ENCODE measurements at places on chromosomes 1 and 21.

- H3K4me3 ChIP-seq: no peak overlapping the region
- no peaks in the 10 kb centered on the region for H3K27me3 ChIP-seq
- H3K36me3 ChIP-seq: no peaks in the 10 kb centered on the region
- DNase-seq: no peak
- no peak overlapping the region for H3K27ac ChIP-seq
- H3K4me1 ChIP-seq: no peaks in the 10 kb centered on the region
Observed at GRCh38 chr1:214643030-214643429, 40.0 kb downstream of the CENPF start.

GRCh38 chr1:40308036-40308727, 8.9 kb downstream of the COL9A2 start:
- peaks cover 7% of the 10 kb centered on the region for H3K4me1 ChIP-seq
- H3K4me3 ChIP-seq: no peak overlapping the region
- DNase-seq: no peak
- H3K27ac ChIP-seq: no peak overlapping the region
- no peaks in the 10 kb centered on the region for H3K36me3 ChIP-seq
- no peaks in the 10 kb centered on the region for H3K27me3 ChIP-seq

GRCh38 chr1:172753964-172754363, 95.1 kb downstream of the FASLG start:
- DNase-seq: no peak
- H3K27ac ChIP-seq: no peak overlapping the region
- no peaks in the 10 kb centered on the region for H3K27me3 ChIP-seq
- no peak overlapping the region for H3K4me3 ChIP-seq
- H3K4me1 ChIP-seq: no peaks in the 10 kb centered on the region

- DNase-seq: no peak
- H3K27ac ChIP-seq: no peak overlapping the region
- no peak overlapping the region for H3K4me3 ChIP-seq
Observed at GRCh38 chr1:201693890-201694607, 134.9 kb upstream of the IPO9 start.

- no peak for DNase-seq
- no peaks in the 10 kb centered on the region for H3K27me3 ChIP-seq
- no peak overlapping the region for H3K27ac ChIP-seq
- H3K36me3 ChIP-seq: no peaks in the 10 kb centered on the region
- no peaks in the 10 kb centered on the region for H3K4me1 ChIP-seq
- no peak overlapping the region for H3K4me3 ChIP-seq
Observed at GRCh38 chr21:25491267-25491666, 116.0 kb downstream of the MRPL39 start.

- no peaks in the 10 kb centered on the region for H3K36me3 ChIP-seq
- no peaks in the 10 kb centered on the region for H3K4me1 ChIP-seq
- H3K4me3 ChIP-seq: no peak overlapping the region
Observed at GRCh38 chr1:173628888-173629287, 6.2 kb upstream of the TEX50 start.

GRCh38 chr1:86753700-86754099, 49.3 kb downstream of the SH3GLB1 start:
- no peak overlapping the region for H3K4me3 ChIP-seq
- H3K27me3 ChIP-seq: no peaks in the 10 kb centered on the region
- DNase-seq: no peak
- H3K36me3 ChIP-seq: no peaks in the 10 kb centered on the region
- H3K27ac ChIP-seq: no peak overlapping the region

- no peaks in the 10 kb centered on the region for H3K36me3 ChIP-seq
- no peak overlapping the region for H3K4me3 ChIP-seq
- peaks cover 1% of the 10 kb centered on the region for H3K4me1 ChIP-seq
- H3K27me3 ChIP-seq: no peaks in the 10 kb centered on the region
Observed at GRCh38 chr1:54768093-54768492, 3.8 kb upstream of the PARS2 start.

DNA sequence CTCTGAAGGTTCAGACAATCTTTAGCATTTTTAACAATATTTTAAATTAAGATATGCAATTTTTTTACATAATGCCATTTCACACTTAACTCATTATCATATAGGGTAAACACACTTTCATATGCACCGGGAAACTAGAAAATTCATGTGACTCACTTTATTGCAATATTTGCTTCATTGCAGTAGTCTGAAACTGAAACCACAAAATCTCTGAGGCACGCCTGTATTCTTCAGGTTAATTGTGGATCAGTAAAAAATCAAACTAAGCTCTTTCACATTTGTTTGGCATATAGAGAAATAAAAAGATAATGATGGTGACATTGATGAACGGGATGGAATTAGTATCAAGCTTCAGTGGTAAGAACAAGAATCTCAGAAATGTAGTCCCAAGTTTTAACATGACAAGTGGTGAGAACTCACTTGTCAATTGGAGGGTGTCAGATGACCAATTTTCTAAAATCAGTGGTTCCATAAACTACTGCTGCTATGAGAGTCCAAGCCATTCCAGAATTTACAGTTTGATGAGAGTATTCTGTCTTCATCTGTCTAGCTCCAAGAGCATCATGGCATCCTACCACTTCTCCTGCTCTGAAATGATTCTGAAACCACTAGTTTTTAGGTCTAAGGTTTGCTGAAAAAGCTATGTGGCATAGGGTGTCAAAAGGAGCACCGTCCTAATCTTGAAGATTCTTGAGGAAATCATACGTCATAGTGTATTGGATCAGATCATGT, 281.0 kb downstream of the PTPRC start:
- H3K4me3 ChIP-seq: no peak overlapping the region
- H3K36me3 ChIP-seq: no peaks in the 10 kb centered on the region
- no peak for DNase-seq
- no peaks in the 10 kb centered on the region for H3K27me3 ChIP-seq
- H3K27ac ChIP-seq: no peak overlapping the region

GRCh38 chr1:221963742-221964141, 221.9 kb upstream of the DUSP10 start:
- no peaks in the 10 kb centered on the region for H3K36me3 ChIP-seq
- peaks cover 2% of the 10 kb centered on the region for H3K4me1 ChIP-seq
- H3K27me3 ChIP-seq: no peaks in the 10 kb centered on the region

- DNase-seq: no peak
- no peaks in the 10 kb centered on the region for H3K36me3 ChIP-seq
- H3K4me3 ChIP-seq: no peak overlapping the region
- H3K4me1 ChIP-seq: no peaks in the 10 kb centered on the region
- H3K27me3 ChIP-seq: no peaks in the 10 kb centered on the region
- H3K27ac ChIP-seq: no peak overlapping the region
Observed at GRCh38 chr1:43156026-43156425, 16.1 kb downstream of the EBNA1BP2 start.

GRCh38 chr1:175538442-175538841, 205.0 kb downstream of the TNR start:
- H3K4me3 ChIP-seq: no peak overlapping the region
- H3K4me1 ChIP-seq: no peaks in the 10 kb centered on the region
- H3K27me3 ChIP-seq: no peaks in the 10 kb centered on the region

DNA sequence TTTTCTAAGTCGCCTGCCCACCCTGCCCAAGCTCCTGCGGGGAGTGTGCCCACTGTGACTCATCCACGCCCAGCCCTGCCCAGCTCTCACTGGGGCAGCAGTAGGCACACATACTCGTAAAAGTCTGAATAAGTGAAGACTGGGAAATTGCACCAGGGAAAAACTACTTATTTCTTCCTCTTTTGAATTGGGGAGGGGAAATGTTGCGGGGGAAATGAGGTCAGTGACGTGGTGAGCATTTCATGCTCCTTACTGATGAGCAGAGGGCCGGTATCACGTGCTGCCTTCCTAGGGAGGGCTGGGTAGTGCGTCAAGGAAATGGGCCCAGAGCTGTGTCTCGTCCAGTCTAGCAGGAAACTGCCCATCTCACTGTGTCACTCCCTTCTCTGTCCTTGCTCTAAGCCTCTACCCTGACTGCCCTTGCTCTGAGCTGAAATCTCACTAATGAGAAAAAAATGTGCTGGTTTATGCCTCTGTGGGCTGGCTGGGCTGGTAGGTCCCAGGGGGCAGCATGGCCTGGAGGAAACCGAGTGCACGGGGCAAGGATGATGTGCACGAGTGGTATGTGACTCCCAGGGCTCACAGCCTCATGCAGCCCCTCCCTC, 13.5 kb upstream of the TNFRSF1B start:
- H3K27me3 ChIP-seq: no peaks in the 10 kb centered on the region
- H3K36me3 ChIP-seq: no peaks in the 10 kb centered on the region
- H3K4me1 ChIP-seq: no peaks in the 10 kb centered on the region
- H3K4me3 ChIP-seq: no peak overlapping the region

GRCh38 chr1:14479865-14480264, 118.6 kb upstream of the KAZN start:
- H3K36me3 ChIP-seq: no peaks in the 10 kb centered on the region
- H3K4me3 ChIP-seq: no peak overlapping the region
- no peaks in the 10 kb centered on the region for H3K4me1 ChIP-seq
- H3K27ac ChIP-seq: no peak overlapping the region
- DNase-seq: no peak
- H3K27me3 ChIP-seq: no peaks in the 10 kb centered on the region

- DNase-seq: no peak
- H3K4me1 ChIP-seq: no peaks in the 10 kb centered on the region
- H3K27me3 ChIP-seq: no peaks in the 10 kb centered on the region
Observed at GRCh38 chr1:21468599-21468998, 28.7 kb downstream of the NBPF3 start.

DNA sequence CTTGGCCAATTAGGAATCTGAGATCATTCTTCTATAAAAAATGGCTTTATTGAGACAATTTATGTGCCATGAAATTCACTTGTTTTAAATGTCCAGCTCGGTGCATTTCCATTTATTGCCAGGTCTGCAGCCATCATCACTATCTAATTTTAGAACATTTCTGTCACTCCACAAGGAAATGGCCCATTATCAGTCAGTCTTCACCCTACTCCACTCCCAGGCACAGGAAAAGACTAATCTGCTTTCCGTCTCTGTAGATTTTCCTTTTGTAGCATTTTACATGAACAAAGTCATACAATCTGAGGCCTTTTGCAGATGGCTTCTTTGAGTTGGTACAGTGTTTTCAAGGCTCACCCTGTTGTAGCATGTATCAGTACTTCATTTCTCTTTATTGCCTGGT, 27.2 kb downstream of the KIF26B start:
- no peaks in the 10 kb centered on the region for H3K27me3 ChIP-seq
- no peaks in the 10 kb centered on the region for H3K4me1 ChIP-seq
- DNase-seq: no peak
- H3K4me3 ChIP-seq: no peak overlapping the region
- H3K36me3 ChIP-seq: no peaks in the 10 kb centered on the region

DNA sequence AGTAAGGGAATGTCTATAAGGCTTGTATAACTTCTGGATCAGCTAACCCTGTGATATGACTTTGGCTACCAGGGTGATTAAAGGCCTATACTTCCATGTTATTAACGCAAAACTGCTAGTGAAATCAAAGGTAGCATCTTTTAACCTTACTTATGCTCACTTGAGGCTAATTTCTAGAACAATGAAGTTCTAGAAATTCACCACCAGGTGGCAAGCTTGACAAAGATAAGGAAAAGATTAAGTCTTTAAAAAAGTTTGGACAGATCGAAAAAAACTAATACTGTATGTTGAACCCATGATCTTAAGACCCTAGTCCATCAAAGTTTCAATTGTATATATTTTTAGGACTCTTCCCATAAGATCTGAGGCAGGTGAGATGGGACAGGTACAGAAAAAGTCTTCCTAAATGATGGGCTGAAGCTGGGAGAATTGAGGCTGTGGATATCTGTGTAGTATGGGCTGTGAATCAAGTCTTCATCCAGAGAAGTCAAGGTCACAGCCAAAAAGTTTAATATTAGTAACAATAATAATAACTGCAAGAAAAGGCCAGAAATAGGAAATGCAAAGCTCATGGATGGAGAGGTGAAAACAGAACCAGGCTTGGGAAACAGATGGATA, 18.8 kb downstream of the KYAT3 start:
- no peaks in the 10 kb centered on the region for H3K36me3 ChIP-seq
- no peak for DNase-seq
- H3K27me3 ChIP-seq: no peaks in the 10 kb centered on the region
- no peak overlapping the region for H3K27ac ChIP-seq
- H3K4me1 ChIP-seq: no peaks in the 10 kb centered on the region

DNA sequence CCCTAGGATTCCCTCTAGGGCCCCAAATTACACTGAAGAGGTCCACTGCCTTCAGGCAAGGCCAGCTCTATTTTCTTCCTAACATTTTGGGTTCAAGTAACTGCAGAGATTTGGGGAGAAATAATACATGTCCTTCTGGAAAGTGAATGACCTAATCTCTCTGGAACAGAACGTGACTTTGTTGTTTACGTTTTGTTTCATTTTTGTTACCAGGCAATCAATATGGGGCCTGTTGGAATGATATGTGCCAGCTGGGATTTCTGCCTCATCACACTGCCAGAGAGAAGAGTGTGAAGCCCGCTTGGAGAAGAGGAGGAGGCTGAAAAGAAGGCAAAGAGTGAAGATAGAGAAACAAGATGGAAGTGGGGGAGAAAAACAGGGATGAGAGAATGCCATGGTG, 116.7 kb downstream of the FASLG start:
- H3K4me3 ChIP-seq: no peak overlapping the region
- no peaks in the 10 kb centered on the region for H3K4me1 ChIP-seq
- no peak for DNase-seq
- no peaks in the 10 kb centered on the region for H3K27me3 ChIP-seq

DNA sequence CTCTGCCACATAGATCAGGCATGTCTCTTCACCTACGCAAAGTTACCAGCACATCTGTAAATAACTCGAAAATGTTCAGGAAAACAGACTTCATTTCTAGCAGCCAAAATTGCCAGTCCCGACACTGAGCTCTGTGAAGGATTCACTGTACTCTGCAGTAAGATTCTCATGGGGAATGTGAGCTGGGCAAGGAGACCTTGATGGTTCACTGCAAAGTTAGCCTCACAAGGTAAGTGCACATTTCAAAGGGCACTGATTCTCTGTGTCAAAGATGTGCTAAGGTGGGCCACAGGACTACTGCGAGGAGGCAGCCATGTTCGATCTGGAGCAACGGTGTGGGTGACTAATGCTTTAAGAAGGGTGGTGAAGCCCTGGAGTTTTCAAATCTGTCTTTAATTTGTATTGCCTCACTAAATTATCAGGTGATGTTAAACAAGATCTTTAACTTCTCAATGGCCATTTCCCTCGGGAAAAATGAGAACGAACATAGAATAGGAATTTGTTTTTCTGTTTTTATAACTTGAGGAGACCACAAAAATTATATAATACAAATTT, 25.2 kb downstream of the STPG1 start:
- H3K4me3 ChIP-seq: no peak overlapping the region
- H3K27me3 ChIP-seq: no peaks in the 10 kb centered on the region
- DNase-seq: no peak
- H3K27ac ChIP-seq: no peak overlapping the region

- no peaks in the 10 kb centered on the region for H3K4me1 ChIP-seq
- no peak for DNase-seq
- no peaks in the 10 kb centered on the region for H3K36me3 ChIP-seq
- no peaks in the 10 kb centered on the region for H3K27me3 ChIP-seq
- H3K27ac ChIP-seq: no peak overlapping the region
Observed at GRCh38 chr1:59692591-59692990, 122.2 kb upstream of the HOOK1 start.

GRCh38 chr21:44800103-44800502, 1.5 kb downstream of the UBE2G2 start:
- H3K4me3 ChIP-seq: no peak overlapping the region
- peaks cover 3% of the 10 kb centered on the region for H3K4me1 ChIP-seq
- no peaks in the 10 kb centered on the region for H3K36me3 ChIP-seq
- no peak for DNase-seq

Measured in ovary (tissue), 10 donors.